ENCODE measurements at places on chromosomes 11 and 22.

DNA sequence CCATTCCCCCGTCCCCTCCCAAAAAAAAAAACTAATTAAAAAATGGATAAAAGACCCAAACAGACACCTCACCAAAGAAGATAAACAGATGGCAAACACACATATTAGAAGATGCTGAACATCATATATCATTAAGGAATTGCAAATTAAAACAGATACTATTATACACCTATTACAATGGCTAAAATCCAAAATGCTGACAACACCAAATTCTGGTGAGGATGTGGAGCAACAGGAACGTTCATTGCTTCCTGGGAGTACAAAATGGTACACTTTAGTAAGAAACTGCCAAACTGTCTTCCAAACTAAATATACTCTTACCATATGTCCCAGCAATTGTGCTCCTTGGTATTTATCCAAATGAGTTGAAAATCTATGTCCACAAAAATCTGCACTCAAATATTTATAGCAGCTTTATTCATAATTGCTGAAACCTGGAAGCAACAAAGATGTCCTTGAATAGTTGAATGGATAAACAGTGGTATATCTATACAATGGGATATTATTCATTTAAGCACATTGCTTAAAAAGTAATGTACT lies 19.9 kb downstream of the NAGA start:
- DNase-seq, result no peak

DNA sequence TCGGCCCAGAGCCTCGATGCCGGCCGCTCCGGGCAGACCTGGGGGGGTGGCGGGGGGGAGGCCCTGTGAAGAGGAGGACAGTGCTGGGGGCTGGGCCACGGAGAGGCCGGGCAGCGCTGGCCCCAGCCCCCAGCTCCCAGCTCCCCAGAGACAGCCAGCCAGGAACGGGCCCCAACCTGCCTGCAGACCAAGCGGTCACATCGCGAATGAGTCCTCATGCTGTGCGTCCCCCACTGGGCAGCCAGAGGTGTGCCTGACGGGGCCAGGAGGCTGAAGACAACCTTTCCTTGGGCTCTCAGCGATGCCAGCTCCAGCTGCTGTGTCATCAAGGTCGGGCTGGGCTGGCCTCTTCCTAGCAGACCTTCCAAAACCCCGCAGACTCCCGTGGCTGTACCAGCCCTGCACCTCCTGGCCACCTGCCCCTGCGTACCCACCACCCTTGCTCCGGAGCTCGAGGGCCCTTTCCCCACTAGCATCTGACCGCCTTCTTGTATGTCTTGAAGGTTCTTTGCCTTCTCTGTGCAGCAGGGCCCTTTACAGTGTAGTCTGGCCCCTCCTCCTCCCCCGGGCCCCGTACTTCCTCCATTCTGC lies 88.4 kb downstream of the CDKN1C start:
- DNase-seq, result no peak

DNA sequence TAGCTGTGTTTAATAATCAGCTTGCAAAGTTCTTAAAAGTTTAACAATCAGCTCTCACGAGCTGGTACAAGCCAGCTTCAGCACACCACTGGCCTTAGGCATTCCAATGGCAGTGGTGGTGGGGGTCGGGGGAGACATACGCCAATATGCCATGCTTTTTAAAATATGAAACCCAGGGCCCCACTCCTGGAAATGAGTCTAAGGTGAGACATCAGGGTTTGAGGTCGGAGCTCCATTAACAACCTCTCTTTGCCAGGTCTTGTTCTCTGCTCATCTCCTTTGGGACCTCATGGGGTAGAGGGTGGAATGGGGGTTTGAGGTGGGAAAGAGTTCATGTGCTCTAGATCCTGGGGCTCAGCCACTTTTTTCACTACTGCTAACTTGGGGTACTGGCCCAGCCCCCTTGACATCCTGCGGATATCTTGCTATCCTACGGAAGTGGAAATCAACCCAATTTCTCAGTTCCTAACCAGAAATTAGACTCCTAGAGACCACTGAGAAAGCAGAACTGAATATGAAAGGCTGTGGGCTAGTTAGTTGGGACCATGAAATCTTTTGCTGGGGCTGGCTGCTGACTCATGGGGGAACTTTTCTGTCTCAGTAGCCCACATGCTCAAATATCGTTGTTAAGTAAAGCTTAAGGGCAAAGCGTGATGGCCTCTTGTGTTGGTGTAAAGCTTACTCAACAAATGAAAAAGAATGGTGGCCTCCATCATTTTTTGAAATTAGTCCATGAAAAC lies 90.1 kb downstream of the PDHX start:
- peak; percentile 86 for DNase-seq

DNA sequence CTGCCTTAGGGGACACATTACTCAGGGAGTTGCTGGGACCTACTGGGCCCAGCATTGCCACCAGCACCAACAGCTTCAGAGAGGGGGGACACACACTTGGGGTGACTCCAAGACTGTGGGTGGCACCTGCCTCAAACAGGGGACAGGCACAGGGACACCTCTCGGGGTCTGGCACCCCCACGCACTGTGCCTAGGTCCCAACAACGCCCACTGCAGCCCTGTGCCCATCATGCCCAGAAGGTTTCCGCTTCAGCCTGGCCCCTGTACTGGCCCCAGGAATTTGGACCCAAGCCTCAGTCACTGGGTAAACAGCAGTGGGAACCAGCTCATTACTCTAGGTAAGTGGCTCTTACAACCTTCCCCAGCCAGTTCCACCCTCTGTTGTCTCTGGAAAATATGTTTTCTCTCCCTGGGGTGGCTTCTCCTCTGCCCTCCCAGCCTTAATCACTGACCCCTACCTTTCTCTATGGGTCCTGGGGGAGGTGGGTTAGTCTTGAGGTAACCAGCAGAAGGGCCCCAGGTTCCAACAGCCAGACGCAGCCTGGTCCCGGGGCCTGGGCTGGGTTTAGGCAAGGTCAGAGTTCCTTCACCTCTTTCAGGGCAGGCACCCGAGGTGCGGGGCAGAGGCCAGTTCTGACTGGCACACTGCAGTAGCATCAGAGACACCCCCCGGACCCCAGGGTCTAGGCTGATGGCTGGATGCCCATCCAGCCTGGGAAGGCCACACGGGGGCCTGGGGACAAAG lies 123.6 kb downstream of the MED15 start:
- DNase-seq, result no peak

DNA sequence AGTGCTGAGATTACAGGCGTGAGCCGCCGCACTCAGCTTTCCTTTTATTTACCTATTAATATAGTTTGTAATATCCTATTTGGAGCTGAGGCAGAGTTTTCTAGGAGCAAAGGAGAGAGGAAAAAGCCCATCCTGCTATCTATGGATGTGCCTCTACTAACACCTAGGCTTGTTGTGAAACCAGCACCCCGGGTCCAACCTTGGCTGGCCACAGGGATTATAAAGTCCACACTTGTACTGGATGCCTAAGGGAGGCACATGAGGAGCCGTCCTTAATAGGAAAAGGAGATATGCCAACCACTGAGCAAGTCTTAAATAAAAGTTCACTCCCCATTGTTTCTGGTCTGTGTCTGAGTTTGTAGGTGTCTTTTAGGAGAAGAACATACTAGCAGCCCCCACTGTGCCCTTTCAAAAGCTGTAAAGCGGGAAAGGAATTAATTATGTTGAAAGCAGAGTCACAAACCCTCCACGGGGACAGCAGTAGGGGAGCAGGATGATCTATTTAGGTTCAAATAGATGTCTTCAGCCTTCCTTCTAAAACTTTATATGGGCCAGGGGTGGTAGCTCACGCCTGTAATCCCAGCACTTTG lies 29.3 kb downstream of the RRP7A start:
- DNase-seq, result no peak

GRCh38 chr22:39026509-39027150 lies 5.7 kb downstream of the APOBEC3D start:
- no peak for DNase-seq

DNA sequence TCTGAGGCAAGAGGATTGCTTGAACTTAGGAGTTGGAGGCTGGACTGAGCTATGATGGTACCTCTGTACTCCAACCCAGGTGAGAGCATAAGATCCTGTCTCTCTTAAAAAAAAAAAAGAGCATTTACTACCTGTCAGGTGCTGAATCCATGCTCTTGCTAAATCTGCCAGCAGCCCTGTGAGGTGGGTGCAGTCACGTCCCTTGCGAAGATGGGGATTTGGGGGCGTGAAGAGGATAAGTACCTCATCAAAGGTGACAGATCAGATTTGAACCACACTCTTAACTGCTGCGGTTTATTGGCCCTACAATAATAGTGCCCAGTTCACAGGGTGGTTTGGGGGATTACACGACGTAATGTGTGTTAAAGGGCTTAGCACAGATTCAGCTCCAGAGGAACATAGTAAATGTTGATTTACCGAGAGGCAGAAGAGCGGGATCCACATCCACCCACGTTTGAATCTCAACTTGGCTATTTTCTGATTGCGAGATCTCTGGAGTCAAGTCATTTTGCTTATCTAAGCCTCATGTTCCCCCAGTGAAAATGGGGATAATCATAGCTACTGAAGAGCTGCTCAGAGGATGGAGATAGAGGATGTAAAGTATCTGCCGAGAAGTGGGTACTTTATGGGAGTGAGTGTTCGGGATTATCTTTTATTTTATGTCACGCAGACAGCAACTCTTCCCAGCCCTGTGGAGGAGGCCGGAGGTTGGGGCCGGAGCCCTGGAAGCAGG lies 28.1 kb upstream of the LRRC10B start:
- DNase-seq, result no peak

DNA sequence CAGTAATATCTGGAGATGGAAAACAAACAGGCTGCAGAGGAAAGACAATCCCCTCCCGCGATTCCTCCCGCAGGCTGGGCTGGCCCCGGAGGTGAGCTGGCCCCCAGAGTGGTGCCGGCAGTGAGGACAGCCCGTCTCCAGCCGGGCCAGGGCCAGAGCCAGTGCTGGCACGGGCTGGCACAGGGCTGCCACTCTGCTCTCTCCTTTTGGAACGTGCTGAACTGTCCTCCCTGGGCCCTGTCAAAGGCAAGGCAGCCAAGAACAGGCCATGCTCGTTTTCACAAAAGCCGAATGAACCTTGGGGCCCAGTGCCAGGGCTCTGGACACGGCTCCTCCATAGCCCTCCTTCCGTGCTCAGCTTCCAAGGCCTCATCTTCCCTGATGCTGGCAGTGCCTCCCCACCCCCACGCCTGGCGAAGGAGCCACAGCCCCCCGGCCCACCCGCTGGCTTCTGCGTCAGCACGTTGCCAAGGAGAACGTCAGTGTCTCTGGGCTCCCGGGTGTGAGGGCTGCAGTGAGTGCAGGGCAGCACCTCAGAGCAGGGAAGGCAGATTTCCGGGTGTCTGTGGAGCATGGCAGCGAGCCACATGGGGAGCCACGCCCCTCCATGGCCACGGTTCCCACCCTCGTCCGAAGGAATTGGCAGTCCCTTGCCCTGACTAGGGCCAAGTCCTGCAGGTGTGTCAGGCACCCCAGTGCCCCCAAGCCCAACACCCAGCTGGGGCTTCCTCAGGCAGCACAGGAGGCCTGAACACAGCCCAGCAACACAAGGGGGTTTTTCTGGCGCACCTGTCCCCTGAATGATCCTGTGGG lies 28.6 kb downstream of the GNAZ start:
- DNase-seq, result no peak

GRCh38 chr11:102322560-102322959 lies 5.3 kb downstream of the BIRC3 start:
- DNase-seq, result no peak

DNA sequence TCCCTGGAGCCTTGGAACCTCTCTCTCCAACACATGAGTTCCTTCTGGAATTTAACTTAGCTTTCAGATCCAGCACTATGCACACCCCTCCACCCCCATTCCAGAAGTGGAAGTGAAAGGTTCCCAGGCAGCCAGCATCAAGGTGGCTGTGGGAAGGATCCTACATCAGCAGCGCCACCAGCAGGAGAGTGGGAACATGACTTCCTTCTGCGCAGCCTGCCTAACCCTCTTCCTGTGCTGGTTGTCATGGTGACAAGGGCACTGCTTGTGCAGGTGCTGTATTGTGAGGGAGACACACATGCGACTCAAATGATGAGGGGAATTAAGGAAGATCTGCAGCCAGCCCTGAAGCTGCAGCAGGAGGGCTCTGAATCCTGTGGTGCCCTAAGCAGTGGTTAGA lies 904.5 kb upstream of the API5 start:
- no peak for DNase-seq

DNA sequence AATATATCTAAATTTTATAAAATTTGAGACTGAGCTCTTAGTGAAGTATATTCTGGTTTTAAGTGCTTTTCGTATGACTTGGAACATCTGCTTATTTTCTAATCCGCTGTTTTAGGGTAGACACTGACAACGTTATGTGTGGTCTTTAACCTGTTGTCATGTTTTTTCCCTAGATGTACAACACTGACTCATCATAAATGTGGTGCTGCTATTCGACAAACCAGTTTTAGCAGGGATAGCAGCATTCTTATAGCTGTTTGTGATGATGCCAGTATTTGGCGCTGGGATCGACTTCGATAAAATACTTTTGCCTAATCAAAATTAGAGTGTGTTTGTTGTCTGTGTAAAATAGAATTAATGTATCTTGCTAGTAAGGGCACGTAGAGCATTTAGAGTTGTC lies 23.8 kb upstream of the HIKESHI start:
- no peak for DNase-seq

- no peak for DNase-seq
These were observed 59.6 kb upstream of the CCDC89 start for GRCh38 chr11:85745626-85746025.

DNA sequence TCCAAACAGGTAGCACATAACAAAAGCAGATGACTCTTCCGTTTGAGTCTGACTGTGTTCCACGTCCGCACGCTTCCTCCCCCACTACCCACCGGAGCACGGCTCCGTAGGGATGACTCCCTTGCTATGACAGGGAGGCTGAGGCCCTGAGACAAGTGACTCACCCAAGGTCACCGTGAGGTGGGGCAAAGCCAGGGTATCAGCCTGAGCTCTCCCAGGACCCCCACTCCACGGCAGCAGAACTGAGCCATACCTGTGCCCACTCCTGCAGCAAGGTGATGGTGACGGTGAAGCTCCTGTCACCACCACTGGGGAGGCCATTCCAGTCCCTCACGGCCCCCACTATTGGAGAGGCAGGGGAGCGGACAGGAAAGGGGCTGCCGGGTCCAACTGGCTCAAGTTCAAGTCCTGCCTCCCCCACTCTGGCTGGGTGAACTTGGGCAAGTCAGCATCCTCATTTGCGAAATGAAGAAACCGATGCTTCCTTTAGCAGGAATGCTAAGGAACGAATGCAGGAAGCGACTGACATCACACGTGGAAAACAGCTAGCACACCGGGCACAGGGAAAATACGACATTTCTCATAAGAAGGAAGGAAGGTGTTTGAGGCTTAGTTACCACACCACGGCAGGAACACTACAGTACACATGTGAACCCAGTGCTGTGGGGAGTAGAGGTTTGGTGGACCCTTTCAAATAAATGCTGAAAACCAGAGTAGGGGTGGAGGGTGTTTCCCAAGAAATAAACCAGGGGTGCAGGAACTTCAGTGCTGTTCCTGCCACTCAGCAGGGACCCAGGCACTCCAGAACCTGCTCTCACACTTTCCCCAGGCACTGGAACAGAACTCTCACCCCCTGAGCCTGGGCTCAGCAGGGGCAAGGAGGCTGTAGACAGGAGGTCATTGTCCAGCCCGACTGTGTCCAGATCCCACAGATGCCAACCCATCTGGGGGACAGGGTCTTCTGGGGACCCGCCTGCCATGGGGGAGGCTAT lies 32.4 kb upstream of the CBX7 start:
- no peak for DNase-seq
